Osteocyte (in vitro differentiated cells): ENCODE measurements at places on chromosomes 5 and 9. TPM values are rescaled to one million over a fixed set of nuclear protein-coding genes. Genes with fewer than 3 reads are reported as not detected.

The PDE8B gene
- total RNA-seq = 2.0 and 2.5 TPM in 2 replicates

The GPX8 gene
- 139 and 154 TPM in 2 replicates for total RNA-seq

The RGMB gene
- 111 and 116 TPM in 2 replicates for total RNA-seq

The GM2A gene
- 28.2 and 30.2 TPM in 2 replicates for total RNA-seq

The MAN1B1 gene
- total RNA-seq = 109 and 120 TPM in 2 replicates

DNA sequence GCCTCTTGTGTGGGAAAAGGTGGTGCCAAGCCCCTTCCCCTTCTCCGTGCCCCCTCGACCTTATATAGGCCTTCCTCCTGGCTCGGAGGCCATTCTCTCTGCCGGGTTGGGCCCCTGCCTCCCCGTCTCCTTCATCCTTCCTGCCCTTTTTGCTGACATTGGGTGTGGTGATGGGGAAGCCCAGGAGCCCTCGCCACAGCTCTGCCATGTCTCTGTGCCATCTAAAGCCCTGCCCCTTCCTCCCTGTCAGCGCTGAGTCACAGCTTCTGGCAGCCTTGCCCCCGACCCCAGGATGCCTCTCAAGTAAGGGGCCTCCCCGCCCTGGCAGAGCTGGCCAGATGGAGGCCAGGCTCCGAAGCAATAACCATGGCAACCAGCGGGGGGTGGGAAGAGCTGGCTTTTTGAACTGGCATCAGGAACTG lies 30.4 kb downstream of the JADE2 start:
- H3K36me3 ChIP-seq = peaks cover 4% of the 10 kb centered on the region
- DNase-seq = peak; percentile 92
- H3K27ac ChIP-seq = peak overlapping the region; percentile 92
- H3K27me3 ChIP-seq = no peaks in the 10 kb centered on the region
- peaks cover 38% of the 10 kb centered on the region for H3K4me1 ChIP-seq

DNA sequence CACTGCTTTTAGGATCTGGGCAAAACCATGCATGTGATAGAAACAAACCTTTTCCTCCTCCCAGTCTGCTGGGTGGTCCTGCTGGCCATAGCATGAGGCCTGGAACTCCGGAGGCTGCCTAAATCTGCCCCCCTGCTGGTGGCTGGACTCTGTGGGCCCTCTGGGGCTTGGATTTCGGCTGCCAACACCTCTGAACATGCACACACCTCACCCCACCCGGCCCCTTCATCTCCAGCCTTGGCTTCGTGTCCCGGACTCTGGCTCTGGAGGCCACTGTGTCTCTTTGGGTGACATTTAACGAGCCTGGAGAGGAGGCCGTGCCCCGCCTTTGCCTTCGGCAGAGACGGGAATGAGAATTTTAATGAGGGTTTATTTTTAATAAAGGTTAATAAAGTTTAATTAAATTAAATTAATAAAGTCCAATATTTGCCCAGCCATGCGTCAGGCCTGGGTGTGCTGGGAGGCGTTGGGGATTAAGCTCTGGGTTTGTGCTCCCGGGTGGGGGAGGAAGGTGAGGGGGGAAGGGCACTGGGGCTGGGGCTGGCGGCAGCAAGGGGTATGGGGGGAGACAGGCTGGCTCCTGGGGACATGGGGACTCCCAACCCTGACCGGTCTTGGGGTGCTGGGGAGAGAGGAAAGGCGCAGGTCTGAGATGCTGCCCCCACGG lies 251.8 kb downstream of the PBX3 start:
- peaks cover 14% of the 10 kb centered on the region for H3K27me3 ChIP-seq
- no peaks in the 10 kb centered on the region for H3K4me1 ChIP-seq
- DNase-seq = no peak
- H3K4me3 ChIP-seq = no peak overlapping the region

- H3K27ac ChIP-seq = no peak overlapping the region
- H3K36me3 ChIP-seq = no peaks in the 10 kb centered on the region
- no peak for DNase-seq
- H3K27me3 ChIP-seq = peaks cover 4% of the 10 kb centered on the region
Measured at GRCh38 chr9:79812099-79812498, 240.3 kb downstream of the TLE4 start.

GRCh38 chr5:159415301-159415937 lies 85.1 kb upstream of the IL12B start:
- no peak for DNase-seq
- no peaks in the 10 kb centered on the region for H3K4me1 ChIP-seq
- H3K36me3 ChIP-seq = no peaks in the 10 kb centered on the region

GRCh38 chr9:37971108-37971459 lies 67.2 kb upstream of the SLC25A51 start:
- peaks cover 4% of the 10 kb centered on the region for H3K36me3 ChIP-seq
- no peak overlapping the region for H3K27ac ChIP-seq
- H3K4me3 ChIP-seq = no peak overlapping the region
- DNase-seq = no peak

GRCh38 chr5:160064995-160065614 lies 54.1 kb downstream of the PWWP2A start:
- no peak for DNase-seq
- no peak overlapping the region for H3K4me3 ChIP-seq
- H3K27ac ChIP-seq = no peak overlapping the region
- no peaks in the 10 kb centered on the region for H3K4me1 ChIP-seq
- H3K27me3 ChIP-seq = no peaks in the 10 kb centered on the region

- H3K36me3 ChIP-seq = no peaks in the 10 kb centered on the region
- no peak for DNase-seq
- no peak within 1 kb of the TSS for H3K27ac ChIP-seq
- H3K4me3 ChIP-seq = peak within 1 kb of the TSS; percentile 69
- peaks cover 6% of the 10 kb centered on the region for H3K4me1 ChIP-seq
Measured at GRCh38 chr5:135578685-135579341, at the start of gene CXCL14. TSS of gene CXCL14 (minus strand) at chr5:135578991. CDS start at chr5:135578778, 213 bp downstream.

- no peak for DNase-seq
- H3K4me3 ChIP-seq = no peak overlapping the region
- peaks cover 20% of the 10 kb centered on the region for H3K4me1 ChIP-seq
- H3K27ac ChIP-seq = peak overlapping the region; percentile 5
- H3K36me3 ChIP-seq = no peaks in the 10 kb centered on the region
- H3K27me3 ChIP-seq = no peaks in the 10 kb centered on the region
Measured at GRCh38 chr5:143145243-143146160, 258.0 kb downstream of the NR3C1 start.

DNA sequence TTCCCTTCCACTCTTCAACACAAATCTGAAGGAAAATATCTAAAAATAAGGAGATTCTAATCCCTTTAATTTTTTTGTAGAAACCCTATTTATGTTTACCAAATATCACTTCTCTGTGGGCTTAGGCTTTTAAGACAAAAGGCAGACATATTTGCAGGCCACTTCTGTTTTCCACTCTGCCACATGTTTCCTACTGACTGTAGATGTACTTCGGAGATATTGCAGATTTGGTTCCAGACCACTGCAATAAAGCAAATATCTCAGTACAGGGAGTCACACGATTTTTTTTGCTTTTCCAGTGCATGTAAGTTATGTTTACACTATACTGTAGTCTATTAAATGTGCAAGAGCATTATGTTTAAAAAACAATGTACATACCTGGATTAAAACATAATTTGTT lies 219.0 kb downstream of the SREK1 start:
- no peaks in the 10 kb centered on the region for H3K4me1 ChIP-seq
- DNase-seq = no peak
- no peak overlapping the region for H3K27ac ChIP-seq
- no peak overlapping the region for H3K4me3 ChIP-seq
- peaks cover 9% of the 10 kb centered on the region for H3K27me3 ChIP-seq

- peaks cover 3% of the 10 kb centered on the region for H3K27me3 ChIP-seq
- H3K36me3 ChIP-seq = no peaks in the 10 kb centered on the region
- no peak overlapping the region for H3K4me3 ChIP-seq
- no peak overlapping the region for H3K27ac ChIP-seq
Measured at GRCh38 chr9:135552698-135553171, 6.8 kb downstream of the OBP2A start.

DNA sequence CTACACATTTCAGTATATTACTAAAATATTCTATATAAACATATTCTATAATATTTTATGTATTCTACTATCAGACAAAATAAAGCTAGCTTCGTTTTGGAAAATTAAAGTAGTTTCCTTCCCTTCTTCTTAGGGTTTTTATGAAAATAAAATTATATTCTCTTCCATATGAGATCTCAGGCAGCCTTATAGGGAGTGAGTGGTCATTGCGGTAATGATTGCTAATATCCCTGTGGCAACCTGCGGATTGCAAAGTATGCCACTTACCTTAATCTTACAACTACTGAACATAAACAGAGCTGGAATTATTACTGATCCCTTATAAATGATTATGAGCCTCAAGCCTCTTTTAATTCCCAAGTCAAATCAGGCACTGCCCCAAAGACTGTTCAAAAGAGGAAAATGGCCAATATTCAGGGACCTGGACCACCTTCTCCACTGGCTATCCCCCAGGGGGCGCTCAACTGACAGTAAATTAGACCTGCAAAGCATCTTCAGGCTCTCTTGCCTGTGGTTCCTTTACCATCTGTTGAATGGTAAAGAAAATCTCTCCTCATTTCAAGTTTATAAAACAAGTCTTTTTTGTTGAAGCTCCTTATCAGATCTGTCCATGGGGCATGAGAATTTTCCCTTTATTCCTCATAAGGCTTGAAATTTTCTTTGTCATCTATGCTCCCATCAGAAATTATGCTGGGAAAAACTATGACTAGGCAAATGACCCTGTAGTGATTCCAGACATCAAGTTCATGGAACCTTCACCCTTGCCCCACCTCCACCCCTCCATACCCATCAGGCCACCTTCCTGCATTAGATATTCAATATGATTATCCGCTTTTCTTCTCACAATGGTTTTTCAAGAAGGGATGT lies 163.9 kb downstream of the CEMIP2 start:
- no peaks in the 10 kb centered on the region for H3K4me1 ChIP-seq
- H3K27me3 ChIP-seq = peaks cover 2% of the 10 kb centered on the region
- no peak overlapping the region for H3K4me3 ChIP-seq
- peak; percentile 90 for DNase-seq
- H3K36me3 ChIP-seq = no peaks in the 10 kb centered on the region
- no peak overlapping the region for H3K27ac ChIP-seq

- H3K36me3 ChIP-seq = peaks cover 2% of the 10 kb centered on the region
- peak; percentile 86 for DNase-seq
- H3K27ac ChIP-seq = no peak overlapping the region
Measured at GRCh38 chr5:149990518-149991376, 9.7 kb downstream of the TIGD6 start.

GRCh38 chr5:153626836-153627235 lies 136.4 kb downstream of the GRIA1 start:
- no peak overlapping the region for H3K4me3 ChIP-seq
- H3K27ac ChIP-seq = no peak overlapping the region
- no peak for DNase-seq
- H3K4me1 ChIP-seq = peaks cover 28% of the 10 kb centered on the region
- H3K36me3 ChIP-seq = no peaks in the 10 kb centered on the region

DNA sequence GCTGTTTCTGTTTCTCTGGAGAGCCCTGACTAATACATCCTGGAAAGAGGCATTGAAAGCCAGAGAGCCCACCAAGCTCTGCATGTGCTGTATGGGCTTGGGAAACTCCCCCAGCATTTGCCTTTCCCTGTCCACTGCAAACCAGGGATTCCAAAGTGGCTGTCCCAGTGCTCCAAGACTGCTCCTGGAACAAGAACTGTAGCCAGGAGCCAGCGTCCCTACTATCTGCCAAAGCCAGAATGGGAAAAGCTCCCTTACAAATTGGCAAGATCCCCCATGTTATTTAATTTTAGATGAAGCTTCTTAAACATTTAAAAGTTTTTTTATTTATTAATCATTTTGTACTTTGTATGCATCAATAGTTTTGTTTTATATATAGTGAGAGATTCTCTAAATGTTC lies 263.2 kb downstream of the GABRB2 start:
- H3K4me1 ChIP-seq = no peaks in the 10 kb centered on the region
- H3K27me3 ChIP-seq = no peaks in the 10 kb centered on the region
- DNase-seq = no peak
- no peaks in the 10 kb centered on the region for H3K36me3 ChIP-seq

- H3K4me3 ChIP-seq = no peak overlapping the region
- H3K27ac ChIP-seq = no peak overlapping the region
- no peak for DNase-seq
- no peaks in the 10 kb centered on the region for H3K27me3 ChIP-seq
- H3K36me3 ChIP-seq = no peaks in the 10 kb centered on the region
Measured at GRCh38 chr9:18796696-18797270, 236.2 kb downstream of the SAXO1 start.

GRCh38 chr5:4079831-4080230 lies 484.2 kb downstream of the IRX1 start:
- H3K36me3 ChIP-seq = no peaks in the 10 kb centered on the region
- no peak overlapping the region for H3K27ac ChIP-seq
- no peak for DNase-seq
- no peaks in the 10 kb centered on the region for H3K4me1 ChIP-seq
- no peaks in the 10 kb centered on the region for H3K27me3 ChIP-seq
- no peak overlapping the region for H3K4me3 ChIP-seq
